BJ (cell line): ENCODE measurements at places on chromosomes 11 and 22.

DNA sequence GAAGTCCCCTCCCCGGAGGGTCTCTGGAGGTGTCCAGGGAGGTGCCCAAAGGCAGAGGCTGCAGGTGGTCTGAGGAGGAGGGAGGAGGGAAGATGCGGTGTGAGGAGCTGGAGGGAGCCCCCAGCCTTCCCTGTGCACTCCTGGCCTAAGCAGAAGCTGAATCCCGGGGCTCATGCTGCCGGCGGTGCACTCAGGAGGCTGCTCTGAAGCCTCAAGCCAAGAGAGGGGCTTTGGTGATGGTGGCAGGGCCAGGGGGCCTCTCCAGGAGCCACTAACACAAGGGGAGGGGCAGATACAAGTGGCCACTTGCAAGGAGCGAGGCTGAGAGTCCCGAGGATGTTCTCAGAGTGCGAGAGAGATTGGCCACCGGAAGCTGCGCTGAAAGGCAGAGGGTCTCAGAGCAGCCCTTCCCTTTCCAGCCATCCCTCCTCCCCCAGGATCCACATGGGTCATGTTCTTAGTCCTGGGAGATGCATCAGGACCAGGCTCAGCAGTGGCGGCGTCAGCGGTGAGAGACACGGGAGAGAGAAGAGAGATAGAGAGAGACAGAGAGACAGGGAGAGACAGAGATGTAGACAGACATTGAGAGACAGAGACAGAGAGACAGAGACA, 774 bp upstream of the MRGPRG start:
- DNase-seq = no peak

DNA sequence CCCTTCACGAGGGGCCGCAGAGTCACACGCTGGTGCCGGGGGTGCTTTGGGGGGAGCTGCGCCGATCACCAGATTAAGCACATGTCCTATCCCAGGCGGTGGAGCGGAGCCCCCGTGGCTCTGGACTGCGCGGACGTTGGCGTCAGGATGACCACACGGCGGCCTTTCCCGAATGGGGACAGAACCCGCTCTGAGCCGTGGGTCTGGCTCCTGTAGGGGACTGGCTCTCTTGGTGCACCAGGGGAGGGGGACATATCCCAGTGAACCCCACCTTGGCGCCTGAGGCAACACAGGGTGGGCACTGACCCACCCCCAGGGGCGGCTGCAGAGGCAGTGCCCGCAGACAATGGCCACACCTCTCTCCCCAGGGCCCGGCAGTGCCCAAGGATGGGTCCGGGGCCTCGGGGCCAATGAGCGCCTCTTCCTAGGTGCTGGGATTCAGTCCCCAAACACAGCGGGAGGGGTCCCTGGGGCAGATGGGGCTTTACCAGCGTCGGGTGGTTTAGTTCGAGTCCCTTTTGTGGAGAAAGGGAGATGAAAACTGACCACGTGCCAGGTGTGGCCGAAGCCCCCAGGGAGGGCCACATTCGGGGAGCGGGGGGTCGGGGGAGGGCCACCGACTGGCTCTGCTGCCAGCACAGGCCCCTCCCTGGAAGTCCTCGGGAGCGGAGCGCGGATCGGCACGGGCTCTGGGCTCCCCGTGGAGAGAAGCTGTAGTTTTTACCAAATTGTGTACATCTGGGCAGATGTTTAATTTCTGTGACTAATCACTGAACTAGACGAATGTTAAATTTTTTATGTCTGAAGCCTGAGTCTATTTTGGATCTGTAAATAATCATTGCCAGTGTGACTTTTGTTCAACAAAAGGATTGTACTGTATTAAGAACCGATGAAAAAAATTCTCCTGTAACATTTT, 58.9 kb downstream of the GRAMD4 start:
- DNase-seq = no peak

DNA sequence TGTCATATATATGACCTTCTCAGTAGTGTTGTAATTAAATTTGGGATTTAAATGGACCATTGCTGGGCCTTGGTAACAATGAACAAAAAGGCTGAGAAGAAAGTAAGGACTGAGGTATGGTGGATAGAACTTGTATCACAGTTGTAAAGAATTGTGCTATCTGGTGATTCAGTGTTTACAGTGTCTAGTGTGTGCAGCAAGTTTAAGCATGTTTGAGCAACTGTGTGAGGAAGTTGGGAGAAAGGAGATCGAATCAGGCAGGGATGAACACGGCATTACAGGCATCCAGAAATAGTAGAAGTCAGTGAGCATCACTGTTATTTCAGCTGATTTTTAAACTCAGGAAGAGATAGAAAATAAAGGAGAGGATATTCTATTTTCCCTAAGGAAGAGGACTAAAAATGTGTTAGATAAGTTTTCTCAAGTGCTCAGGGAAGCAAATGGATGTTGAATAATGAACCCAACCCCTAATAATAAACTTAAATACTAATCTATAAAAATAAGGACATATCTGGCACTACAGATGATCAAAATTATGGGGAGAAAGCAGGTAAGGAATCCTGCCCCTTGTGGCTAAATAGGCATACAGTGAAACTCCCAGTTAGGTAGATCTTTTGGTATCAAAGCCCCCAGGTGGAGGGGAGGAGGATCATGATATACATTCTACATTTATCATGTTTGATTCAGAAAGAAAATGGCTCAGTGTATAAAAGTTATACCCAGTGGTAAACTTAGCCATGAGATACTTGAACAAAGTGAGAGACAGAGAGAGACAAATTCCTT, 361.0 kb upstream of the ANO3 start:
- no peak for DNase-seq

DNA sequence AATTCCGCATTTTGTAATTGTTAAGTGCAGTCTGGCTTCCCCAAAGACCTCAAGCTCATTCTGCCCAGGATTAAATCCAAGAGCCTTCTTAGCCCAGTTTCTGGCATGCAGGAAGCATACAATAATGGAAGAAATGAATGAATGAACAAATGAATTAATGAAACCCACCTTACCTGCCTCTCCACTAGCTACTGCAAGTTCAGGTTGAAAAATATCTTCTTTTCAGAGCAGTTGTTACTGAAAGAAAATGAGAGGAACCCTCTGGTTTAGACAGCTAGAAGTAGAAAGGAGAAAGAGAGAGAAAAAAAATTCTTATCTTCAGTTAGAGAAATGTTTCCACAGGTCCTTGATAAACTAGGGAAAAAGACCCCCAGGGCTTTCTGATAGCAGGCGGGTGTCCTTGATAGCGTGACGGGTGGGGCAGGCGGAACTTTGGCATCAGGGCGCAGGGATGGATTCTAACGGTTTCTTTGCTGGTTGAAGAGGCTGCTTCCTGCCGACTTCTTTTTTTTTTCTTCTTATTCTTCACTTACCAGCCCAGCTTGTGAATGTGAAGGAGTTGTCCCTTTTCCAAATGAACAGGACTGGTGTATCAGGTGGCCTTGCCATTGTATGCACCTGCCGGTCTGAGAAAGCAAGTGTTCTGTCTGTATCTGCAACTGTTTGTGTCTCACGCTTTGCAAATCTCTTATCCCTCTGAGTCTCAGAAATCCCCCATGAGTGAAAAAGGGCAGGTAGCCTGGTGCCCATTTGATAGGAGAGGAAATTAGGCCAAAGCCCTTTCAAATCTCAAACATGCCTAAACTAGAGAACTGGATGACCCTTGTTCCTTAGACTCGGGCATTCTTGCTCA, 10.0 kb downstream of the LMO2 start:
- DNase-seq = no peak

- DNase-seq = no peak
Measured at GRCh38 chr11:130020323-130020722, 17.7 kb upstream of the PRDM10 start.

GRCh38 chr22:28031383-28031922, 112.4 kb upstream of the PITPNB start:
- DNase-seq = no peak

DNA sequence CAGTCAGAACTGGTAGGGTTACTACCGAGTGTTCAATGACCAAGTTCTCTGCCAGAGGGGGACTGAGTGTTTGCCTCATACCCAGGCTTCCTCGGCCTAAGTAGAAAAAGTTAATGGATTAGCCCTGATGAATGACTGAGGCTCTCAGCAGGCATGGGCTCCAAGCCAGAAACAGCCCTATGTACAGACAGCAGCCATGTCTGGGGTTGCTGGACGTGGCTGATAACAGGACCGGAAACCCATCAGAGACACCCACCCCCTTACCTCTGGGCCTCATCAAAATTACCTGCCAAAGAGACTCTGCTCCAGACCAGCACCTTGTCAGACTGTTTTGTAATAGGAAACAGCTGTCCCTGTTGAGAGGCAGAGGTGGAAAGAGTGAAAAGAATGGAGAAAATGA, 351.4 kb downstream of the ETS1 start:
- no peak for DNase-seq

GRCh38 chr22:20607157-20607907, 99.9 kb downstream of the MED15 start:
- DNase-seq = no peak

DNA sequence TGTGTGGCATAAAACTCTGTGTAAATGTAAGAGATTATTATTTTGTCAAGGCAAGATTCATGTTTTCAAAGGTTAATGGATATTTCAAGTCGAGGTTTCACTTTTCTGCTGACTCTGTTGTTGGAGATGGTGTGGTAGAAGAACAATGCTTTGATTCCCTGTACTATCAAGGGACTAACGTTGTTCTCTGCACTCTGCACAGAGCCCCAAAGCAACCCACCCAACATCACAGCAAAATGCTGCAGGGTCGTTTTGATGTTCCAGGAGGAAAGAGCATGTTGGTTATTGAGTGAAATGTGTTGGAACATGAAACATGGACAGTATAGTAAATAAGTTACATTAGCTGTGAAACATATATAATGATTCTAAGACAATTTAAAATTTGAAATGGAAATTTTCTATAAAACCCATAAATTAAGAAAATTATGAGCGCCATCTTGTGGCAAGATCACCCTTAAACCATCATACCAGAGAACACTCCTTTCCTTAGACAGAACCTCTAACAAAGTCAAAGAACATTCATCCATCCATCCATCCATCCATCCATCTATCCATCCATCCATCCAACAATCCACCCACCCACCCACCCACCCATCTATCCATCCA, 164.4 kb upstream of the ZBED5 start:
- DNase-seq = no peak

DNA sequence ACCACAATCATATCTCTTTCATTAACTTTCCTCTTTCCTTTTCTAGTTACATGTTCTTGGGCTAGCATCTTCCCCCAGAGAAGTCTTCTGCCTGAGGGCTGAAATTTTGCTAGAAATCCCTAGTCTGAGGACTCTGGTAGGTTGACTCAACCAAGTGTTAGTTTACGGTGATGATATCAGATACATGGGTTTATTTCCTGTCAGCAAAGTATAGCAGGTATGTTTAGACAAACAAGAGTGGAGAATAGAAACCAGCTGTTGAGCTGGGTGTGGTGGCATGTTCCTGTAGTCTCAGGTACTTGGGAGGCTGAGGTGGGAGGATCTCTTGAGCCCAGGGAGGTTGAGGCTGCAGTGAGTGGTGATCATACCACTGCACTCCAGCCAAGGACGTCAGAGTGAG, 11.2 kb downstream of the FOLR1 start:
- no peak for DNase-seq

GRCh38 chr11:11265994-11266606, 87.0 kb downstream of the CSNK2A3 start:
- no peak for DNase-seq

DNA sequence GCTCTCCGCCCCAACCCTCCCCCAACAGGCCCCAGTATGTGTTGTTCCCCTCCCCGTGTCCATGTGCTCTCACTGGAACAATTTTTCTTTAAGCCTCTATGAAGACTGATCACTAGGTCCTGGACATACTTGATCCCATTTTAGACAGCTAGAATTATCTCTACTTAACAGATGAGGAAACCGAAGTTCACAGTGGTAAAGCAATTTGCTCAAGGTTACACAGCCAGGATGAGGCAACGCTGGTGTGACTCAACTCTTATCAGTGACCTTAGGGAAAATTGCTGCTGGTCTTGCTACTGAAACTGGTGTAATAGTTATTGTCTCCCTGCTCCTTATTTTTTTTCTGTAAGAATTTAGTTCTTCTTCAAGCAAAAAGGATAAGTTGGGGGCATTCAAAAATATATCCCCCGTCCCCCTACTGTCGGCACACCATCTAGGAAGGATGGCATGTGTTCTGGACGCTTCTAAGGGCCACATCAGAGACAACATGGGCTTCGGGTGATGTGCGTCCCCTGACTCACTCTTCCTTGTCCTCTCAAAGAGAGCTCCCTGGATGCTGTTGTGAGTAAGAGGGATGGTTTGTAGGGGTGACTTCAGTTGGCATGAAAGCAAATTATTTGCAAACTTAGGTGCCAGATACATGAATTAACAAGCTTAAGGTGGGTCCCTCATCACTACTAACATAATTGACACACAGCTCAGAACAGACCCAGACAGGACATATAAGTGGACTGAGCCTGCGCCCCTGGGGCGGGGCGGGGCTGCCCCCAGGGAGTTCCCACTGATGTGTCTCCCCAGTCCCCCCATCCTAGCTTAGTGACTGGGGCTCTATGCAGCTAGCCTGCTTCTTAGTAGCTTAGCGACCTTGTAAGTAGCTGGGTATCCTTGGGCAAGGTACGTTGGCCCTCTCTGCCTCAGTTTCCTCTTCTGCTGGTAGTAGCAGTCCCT, 23.6 kb upstream of the ALX4 start:
- no peak for DNase-seq

GRCh38 chr22:47196881-47197772, 434.7 kb downstream of the TBC1D22A start:
- no peak for DNase-seq

- DNase-seq = no peak
Measured at GRCh38 chr11:61042537-61042936, 59.8 kb upstream of the CD5 start.

DNA sequence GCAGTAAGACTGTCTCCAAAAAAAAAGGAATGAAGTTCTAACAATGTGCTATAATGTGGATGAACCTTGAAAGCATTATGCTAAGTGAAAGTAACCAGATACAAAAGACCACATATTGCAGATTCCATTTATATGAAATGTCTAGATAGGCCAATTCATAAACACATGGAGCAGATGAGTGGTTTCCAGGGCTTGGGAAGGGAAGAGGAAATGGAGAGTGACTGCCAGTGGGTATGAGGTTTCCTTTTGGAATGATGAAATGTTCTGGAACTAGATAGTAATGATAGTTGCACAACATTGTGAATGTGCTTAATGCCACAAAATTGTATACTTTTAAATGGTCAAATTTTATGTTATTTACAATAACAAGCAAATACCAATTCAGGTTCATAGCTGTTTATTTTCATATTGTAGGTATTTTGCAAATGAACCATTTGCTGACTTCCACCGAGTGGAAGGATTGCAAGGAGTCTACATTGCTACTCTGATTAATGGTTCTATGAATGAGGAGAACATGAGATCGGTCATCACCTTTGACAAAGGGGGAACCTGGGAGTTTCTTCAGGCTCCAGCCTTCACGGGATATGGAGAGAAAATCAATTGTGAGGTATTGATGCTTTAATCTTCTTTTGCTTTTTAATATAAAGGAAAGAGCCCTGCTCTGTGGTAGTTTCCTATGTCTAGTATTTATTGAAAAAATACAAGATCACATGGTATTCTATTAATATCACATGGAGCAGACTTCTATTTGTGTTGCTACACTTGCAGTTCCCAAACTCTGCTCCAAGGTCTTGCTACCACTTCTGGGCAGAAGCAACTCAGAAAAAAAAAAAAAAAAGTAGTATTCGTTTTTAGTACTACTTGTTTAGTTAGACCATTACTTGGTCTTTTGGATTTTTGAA, 67.7 kb upstream of the SORL1-AS1 start:
- DNase-seq = peak; percentile 81
